Islet precursor cell (in vitro differentiated cells): ENCODE measurements at places on chromosomes 7 and 10.

DNA sequence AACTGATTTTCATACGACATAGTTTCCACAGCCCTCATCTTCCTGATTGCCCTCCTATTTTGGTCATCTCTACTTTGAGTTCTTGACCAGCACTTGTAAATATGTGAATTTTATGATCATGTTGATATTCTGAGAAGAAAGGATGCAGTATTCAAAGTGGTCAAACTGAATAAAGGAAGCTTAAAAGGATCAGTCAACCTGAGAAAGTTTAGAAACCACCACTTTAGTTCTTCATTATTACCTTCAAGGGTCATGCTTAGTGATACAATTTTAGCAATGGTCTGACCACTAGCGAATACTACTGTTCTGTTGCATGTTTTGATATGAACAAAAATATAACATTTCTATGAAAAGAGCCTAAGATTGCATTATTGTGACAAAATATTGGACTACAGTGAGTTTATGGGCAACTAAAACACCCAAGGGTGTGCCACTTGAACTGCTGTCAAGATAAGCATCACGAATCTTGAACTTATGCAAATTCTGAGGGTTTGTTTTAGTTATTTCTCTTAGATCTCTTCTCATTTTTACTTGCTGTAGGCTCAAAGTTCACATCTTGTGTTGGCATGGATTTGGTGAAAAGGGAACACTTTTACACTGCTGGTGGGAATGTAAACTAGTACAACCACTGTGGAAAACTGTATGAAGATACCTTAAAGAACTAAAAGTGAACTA, 247.7 kb downstream of the IPMK start:
- no peak for DNase-seq

- no peak for DNase-seq
Measured at GRCh38 chr7:90777041-90777440, 180.9 kb downstream of the CDK14 start.

DNA sequence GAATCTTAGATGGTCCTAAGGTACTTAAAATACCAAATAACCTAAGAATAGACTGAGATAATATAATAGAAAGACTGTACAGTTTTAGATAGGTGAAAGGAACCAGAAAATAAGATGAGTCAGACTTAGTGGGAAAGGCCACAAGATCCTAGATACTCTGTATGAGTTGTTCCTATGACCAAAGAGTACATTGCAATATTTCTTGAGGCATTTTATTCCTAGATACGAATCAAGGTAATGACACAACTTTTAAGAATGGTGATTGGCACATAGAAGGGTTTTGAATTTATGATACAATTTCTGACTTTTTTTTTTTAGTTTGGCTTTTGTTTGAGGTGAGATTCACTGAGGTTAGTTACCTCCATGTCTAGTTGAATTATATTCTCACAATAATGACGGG, 30.2 kb downstream of the MGAM start:
- DNase-seq = no peak

DNA sequence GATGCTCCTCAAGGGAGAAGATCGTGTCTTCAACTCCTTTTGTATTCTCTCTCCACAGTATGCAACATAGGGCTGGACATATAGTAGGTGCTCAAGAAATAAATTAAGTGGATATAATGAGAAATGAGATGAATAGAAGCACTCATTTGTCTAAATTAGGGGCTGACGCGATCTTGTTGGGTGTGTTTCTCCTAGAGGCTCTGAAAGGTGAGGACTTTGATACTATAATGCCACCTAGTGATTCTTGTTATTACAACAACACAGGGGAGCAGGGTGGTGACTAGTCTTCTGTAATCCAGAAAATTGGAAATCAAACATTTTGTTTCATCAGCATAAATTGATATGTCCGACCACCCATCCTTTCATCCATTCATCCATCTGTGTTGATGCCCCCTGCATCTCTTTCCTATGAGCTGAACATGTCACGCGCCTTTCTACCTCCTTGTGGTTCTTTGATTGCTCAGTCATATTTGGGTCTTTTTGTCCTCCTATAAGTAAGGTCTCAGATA, 3.5 kb upstream of the CFAP58 start:
- no peak for DNase-seq

- no peak for DNase-seq
Measured at GRCh38 chr10:29957236-29957635, 102.2 kb downstream of the JCAD start.

DNA sequence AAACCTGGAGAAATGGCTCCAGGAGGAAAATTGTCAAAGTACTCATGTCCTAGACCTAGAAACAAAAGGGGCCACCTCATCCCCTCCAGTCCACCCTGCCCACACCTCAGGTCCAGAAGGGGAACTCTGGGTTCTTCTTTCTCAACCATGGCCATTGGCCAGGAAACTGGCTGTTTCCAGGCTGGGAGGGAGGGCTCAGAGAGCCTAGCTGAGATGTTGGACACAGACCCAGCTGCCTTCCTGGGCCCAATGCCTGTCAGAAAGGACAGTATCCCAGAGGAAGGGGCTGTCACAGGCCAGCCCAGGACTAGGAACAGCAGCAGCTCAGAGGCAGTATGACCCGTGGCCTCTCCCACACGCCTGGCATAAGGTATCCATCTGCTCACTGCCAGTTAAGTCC, 9.6 kb downstream of the GRID1 start:
- DNase-seq = no peak

DNA sequence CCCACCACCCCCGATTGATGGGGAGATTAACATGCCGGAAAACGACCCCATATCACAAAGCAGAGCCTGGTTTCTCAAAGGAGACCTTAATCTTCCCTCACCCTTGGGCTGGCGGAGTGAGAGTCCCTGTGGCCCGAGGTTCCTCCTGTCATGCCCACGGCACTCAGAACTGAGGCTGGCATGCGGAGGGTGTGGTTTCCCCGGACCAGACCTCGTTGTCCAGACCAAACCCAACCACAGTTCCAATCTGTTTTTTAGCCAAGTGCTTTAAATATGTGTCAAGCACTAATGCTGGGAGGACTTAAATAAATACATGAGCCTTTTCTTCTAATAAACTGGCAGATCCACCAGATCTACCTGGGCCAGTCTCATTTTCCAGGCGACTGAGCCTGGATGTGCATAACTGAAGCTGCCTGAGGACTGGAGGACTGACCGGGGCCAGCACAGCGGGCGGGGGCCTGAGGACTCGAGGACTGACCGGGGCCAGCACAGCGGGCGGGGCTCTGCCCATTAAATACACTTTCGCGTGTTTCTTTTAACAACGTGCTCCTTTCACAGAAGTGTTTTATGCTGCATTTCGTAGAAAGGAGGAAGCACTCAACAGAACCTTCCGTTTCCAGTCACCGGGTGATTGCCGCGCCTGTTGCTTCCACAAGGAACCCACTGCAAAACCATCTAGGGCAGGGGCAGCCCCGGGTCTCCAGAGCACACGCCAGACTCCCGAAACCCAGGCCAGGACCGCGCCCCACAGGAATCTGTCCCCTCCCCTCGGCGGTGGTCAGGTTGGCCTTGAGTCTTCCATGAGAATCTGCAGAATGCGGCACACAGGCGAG, 334.6 kb downstream of the PTPRN2 start:
- peak; percentile 32 for DNase-seq

GRCh38 chr10:6924166-6924565, 344.1 kb upstream of the PRKCQ start:
- DNase-seq = no peak

- no peak for DNase-seq
Measured at GRCh38 chr7:117269417-117269816, 53.4 kb downstream of the WNT2 start.

DNA sequence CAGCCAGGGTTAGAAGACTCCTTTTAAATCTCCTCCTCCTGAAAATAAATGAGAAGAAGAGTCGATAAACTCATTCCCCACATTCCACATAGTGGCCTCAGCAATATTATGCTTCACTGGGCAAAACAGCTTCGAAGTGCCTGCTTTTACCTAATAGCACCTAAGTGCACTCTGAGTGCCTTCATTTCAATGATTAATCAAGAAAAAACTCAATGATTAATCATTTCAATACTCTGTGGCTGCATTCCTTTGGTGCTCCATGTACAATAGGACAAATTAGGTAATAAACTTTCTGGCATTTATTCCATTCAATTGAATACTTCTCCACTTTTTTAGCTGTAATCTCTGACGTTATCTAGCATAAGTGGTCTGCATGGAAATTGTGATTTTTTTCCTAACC, 174.6 kb downstream of the CCDC71L start:
- DNase-seq = no peak

DNA sequence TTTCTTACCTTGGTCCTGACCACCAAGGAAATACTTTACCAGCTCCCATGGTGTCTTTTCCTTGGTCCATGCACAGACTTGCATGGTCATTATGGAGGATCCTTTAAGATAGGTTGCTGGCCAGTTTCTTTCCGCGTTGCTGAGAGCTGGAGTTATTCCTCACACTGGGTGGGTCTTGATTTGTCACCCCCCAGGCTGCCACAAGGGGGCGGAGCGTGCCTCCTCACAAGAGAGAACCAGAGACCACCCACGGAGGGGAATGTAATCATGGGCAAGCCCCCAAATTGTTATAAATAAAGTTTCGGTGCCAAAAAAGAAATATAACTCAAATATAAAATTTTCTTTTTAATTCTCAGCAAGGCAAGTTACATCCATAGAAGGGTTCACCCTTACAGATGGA, 10.5 kb upstream of the TRIM24 start:
- no peak for DNase-seq
